ENCODE measurements at places on chromosomes 7 and 10. TPM values are rescaled to one million over a fixed set of nuclear protein-coding genes. Genes with fewer than 3 reads are reported as not detected.

CTTNBP2 gene
- 4.9 TPM for total RNA-seq

GRCh38 chr7:129757991-129758390 is 146.5 kb downstream of the NRF1 start:
- no peak for DNase-seq

DNA sequence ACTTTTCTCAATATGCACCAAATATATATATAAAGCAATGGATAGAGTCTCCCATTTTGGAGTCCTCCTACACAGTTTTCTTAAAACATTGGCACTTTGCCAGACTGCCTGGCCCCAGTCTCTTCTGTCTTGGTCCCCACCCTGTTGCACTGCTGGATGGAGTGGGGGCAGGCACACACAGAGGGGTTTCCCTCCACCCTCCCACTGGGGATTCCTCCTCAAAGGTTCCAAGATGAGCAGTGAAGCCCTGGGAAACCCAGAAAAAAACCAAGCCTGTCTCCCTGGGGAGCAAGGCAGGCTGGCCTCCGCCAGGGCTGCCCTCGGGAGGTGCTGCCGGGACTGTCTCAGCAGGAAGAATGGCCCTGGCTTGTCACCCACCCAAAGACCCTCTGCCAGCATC is 68.0 kb downstream of the SH3PXD2A start:
- no peak for DNase-seq

CDC14C gene
- not detected for total RNA-seq

GRCh38 chr7:108094933-108095710 is 35.0 kb downstream of the LAMB4 start:
- DNase-seq = peak; percentile 88

DNA sequence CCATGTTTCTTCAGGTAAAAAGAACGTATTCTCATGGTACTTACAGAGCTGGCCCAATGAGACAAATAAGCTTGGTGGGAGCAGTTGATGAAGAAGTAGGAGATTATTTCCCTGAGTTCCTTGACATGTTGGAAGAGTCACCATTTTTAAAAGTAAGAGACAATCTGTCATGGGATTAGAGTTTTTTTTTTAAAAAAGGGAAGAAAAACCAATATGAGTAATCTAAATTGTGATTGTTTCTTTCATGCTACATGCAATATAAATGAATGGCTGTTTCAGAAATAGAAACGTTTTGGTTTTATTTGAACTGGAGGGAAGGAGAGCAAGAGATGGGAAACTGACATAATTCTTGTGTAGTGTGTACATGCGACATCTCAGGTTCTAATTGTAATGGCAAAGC is 32.8 kb downstream of the TMEM60 start:
- no peak for DNase-seq

GRCh38 chr10:124146483-124146882 is 53.1 kb upstream of the CHST15 start:
- peak; percentile 22 for DNase-seq

- DNase-seq = no peak
These were observed 123.6 kb upstream of the ANK3 start for GRCh38 chr10:60513281-60513680.

- DNase-seq = no peak
These were observed 47.8 kb downstream of the IKZF1 start for GRCh38 chr7:50352282-50352681.

- peak; percentile 21 for DNase-seq
These were observed 13.5 kb upstream of the ZMIZ1 start for GRCh38 chr10:79055100-79055782.

LBX1 gene
- not detected for total RNA-seq

ADGRA1 gene
- total RNA-seq = not detected

GRCh38 chr10:22717728-22718127 is 3.4 kb upstream of the PIP4K2A start:
- DNase-seq = no peak

- no peak for DNase-seq
These were observed 83.0 kb downstream of the C1GALT1 start for GRCh38 chr7:7265081-7266075.

GRCh38 chr10:123580426-123580825 is 85.7 kb upstream of the GPR26 start:
- no peak for DNase-seq
